ENCODE measurements at places on chromosomes 1 and 21.
A peak's percentile ranks its signal among the peaks of the same experiment; 100 is the strongest.

- peak; percentile 55 for DNase-seq
These were observed 13.4 kb downstream of the ITSN1 start for GRCh38 chr21:33655588-33656221.

- DNase-seq: peak; percentile 100
These were observed 57.8 kb downstream of the ZNF281 start for GRCh38 chr1:200351826-200352549.

DNA sequence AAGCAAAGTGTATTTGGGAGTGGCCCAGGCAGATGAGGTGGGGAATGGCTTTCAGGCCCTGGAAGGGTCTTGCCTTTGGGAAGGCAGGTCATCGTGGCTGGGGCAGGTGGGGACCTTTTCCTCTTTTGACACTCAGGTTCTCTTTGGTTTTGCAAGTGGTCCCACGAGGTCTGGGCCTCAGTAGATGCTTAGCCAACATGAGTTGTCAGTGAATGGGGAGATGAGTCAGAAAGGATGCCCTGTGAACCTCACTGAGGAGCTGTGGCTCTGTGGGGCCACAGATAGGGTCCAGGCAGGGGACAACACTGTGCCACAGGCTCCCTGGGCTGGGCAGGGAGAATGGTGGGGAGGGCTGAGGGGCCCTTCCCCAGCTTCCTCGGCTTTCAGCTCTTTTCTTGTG, 19.0 kb downstream of the ARHGEF10L start:
- no peak for DNase-seq

DNA sequence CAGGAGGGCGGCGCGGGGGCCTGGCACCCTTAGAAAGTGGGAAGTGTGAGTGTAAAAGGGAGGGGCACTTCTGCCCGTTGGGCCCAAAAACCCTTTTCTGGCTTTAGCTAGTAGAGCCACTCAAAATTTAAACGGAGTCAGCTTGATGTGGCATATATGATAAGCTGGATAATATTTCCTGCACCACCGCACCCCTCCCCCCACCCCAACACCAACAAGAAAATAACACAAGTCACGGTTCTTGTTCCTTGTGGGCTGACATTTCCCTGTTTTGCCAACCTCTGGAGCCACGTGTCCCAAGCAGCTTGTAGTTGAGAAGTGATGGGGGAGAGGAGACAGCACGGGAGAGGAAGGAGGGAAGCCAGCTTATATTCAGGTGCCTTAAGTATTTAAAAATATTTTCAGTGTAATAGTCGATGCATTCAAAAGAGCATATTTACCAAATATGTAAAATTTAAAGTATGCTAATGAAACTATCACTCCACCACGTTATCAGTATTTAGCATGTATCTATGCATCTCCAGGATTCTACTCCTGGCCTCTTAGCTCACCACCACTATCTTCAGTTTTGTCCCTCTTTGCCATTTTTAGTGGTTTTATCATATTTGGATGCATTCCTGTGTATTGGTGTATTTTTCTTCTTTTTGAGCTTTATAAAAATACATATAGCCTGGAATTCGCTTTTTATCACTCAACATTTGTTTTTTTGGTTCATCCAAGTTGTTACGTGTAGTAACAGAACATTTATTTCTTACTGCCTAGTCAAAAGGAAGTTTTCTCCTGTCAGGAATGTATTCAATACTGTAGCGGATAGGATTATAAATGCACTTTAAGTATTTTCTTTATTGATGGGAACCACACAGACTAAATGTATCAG, 773 bp upstream of the DDX59 start:
- no peak for DNase-seq

DNA sequence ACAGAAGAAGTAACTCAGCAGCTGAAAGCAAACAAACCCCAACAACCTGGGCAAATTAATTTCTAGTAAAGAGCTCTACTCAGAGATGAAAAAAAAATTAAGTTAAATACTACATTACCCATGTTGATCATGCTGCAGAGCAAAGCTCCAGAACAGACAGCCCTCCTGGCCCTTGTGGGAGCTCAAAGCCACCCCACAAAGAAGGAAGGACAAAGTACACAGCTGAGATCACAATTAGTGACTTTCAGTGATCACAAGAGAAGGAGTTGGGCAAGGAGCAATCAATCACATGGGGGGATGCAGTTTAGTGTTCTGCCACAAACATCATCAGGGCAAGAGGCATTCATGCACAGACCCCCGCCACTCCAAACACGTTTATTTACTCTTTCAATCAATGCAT, 114.2 kb downstream of the DAB1 start:
- no peak for DNase-seq

DNA sequence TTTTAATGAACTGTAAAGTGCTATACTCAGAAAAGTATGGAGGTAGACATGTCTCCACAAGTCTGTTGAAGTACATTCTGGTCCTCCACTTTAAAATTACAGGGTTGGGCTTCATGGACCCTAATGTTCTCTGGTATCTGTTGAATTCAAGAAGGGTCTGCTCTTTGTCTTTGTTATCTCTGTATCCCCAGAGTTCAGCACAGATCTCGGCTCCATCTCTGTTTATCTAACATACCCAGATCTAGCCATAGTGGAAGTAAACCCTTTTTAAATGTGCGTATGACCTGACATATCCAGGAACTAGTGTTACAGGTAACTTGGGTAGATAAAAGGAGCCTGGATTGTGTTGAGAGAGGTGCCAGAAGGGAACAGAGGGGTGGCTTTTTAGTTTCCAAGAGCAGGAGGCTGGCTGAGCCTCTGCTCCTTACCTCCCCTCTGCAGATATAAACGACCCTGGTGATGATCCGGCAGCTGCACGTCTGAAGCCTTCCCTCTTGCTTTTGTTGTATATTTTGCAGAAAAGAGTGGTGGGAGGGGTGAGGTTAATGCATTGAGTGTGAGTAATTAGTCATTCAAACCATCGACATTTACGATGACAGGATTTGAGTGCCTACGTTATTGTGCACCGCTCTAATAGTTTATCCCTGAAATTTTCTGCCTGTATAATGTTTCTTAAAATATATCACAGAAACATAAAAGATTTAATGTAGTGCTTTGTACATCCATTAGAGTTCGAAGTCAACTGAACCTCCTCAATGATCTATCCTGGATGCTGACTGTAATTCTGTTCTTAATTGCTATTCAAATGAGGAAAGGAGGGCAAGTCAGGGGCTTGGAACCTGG, 30.8 kb downstream of the ELAVL4 start:
- DNase-seq: no peak

DNA sequence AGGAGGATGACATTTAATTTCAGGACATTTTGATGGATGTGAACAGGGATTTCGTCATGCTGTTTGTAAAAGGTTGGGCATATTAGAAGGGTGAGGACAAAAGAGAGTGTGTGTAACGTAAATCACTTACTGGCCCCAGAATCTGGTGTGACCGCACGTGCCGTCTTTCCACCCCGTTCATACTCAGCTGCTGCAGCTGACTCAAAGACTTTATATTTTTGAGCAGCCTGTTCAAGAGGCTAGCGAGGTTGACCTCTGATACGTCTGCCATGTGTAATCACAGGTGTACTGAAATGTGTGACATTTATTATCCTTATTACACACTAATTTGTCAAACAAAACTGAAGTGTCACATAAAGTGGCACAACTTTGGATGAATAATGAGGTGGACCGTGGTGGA, 66.5 kb upstream of the ERRFI1 start:
- no peak for DNase-seq

GRCh38 chr1:199064971-199065370, 426.1 kb downstream of the PTPRC start:
- DNase-seq: no peak

- no peak for DNase-seq
These were observed 20.6 kb upstream of the PTTG1IP start for GRCh38 chr21:44893948-44894656.

DNA sequence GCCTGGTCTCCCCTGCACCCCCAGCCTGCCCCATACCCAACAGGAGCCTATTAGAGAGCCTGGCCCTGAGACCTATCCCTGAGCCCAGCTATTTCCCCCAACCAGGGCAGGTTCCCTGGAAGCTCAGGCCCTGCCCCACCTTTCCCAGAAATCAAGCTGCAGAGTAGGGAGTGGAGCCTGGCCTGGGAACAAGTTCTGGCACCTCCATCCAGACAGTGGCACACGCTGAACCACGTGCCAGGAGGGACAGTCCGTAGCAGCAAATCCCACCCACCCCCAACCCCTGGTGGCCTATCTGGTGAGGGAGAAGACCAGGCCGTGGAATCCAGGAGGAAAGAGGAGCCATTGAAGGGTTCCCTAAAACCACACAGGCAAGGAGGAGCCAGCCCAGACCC, 22.6 kb downstream of the TNNT2 start:
- DNase-seq: no peak

DNA sequence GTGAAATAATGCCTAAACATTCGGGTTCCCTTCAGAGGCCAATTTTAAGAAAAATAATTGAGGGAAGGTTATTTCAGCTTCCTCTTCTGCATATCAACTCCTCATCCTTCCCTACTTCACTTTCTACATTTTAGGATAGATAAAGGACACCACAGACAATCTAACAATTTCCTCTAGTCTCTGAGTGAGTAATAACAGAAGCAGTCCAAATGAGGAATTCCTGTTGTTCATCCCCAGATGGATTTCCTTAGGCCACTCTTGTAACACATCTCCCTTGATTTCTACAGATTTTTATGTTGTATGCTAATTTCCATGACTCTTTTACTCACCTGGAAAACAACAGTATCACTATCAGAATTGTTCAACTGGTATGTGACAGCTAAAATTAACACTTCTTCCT, 87.7 kb upstream of the LYPLAL1 start:
- peak; percentile 66 for DNase-seq

- peak; percentile 64 for DNase-seq
These were observed 148.7 kb upstream of the SPAG17 start for GRCh38 chr1:118333601-118334210.

- peak; percentile 93 for DNase-seq
These were observed 123.5 kb downstream of the PTPN14 start for GRCh38 chr1:214427871-214428277.

- DNase-seq: no peak
These were observed 13.5 kb downstream of the COL6A1 start for GRCh38 chr21:45994759-45995685.

GRCh38 chr1:84202126-84202525, 58.1 kb downstream of the PRKACB start:
- no peak for DNase-seq

- no peak for DNase-seq
These were observed 87.7 kb upstream of the GADD45A start for GRCh38 chr1:67597336-67597735.

DNA sequence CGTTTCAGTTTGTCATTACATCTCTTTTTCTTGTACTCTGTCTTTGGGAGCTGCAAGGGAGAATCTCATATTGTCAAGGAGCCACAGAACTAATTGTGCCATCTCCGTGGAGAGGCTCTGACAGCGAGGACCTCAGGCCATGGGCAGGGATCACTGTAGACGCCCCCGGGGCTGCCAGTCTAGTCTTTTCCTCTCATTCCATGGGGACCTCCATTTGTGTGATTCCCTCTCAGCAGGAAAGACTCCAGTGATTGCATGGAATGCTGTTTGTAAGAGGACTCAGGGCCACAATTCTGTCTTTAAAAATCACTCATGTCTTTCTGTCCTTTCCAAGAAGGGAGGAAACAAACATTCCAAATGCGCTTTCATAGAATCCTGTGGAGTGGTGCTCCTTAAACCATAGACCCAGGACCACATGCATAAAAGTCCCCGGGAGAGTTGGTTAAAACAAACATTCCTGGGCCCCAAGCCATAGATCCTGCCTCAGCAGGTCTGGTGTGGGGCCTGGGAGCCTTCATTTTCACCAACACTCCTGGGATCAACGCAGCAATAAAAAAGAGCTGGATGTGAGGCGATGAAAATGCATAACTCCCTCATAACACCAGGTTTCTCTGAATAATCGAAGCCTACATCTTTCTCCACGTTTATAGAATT, 104.5 kb downstream of the ZP4 start:
- DNase-seq: no peak

DNA sequence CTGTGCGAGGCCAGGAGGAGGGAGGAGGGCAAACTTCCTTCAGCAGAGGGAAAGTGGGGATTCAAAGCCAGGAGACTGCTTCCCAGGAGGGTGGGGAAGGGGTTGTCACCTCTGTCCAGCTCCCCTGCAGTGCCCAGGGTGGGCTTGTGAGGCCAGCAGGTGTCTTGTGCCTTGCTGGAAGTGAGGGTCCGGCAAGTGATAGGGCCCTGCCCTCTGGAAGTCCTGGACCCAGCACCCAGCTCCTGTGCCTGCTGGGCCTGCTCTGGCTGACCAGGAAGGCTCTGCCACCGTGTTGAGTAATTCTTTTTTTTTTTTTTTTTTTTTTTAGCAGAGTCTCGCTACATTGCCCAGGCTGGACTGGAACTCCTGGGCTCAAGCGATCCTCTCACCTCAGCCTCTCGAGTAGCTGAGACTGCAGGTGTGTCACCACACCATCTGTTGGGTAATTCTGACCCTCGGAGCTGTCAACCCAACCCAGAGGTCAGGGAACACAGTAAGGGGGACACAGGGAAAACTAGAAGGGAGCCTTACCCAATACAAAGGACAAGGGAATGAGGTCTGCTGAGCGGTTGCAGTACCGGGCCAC, 1.0 kb downstream of the BEST4 start:
- no peak for DNase-seq

GRCh38 chr1:49416758-49417157, 607.0 kb downstream of the AGBL4 start:
- DNase-seq: no peak

- DNase-seq: no peak
These were observed 398.0 kb downstream of the PTPRU start for GRCh38 chr1:29634324-29634723.
